ENCODE measurements at places on chromosomes 5 and 9.

DNA sequence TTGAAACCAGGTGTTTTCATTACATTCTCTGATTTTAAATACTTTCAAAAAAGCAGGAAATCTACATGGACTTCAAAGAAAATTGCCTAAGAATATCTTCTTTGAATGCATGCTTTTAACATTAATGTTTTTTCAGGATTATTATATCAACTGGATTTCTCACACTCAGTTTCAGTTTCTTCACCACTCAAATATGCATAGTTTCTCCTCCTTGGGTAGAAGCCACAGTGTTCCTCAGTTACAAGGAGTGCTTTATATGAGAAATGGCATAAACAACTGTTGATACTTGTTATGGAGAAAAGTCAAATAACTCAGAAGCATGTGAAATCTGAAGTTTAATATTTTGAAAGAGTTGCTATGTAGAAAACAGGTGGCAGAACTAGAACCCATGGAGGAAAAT is 196.9 kb downstream of the DMRTA1 start:
- DNase-seq, result no peak

GRCh38 chr9:82117026-82117811 is 128.6 kb downstream of the SPATA31D1 start:
- DNase-seq, result no peak

DNA sequence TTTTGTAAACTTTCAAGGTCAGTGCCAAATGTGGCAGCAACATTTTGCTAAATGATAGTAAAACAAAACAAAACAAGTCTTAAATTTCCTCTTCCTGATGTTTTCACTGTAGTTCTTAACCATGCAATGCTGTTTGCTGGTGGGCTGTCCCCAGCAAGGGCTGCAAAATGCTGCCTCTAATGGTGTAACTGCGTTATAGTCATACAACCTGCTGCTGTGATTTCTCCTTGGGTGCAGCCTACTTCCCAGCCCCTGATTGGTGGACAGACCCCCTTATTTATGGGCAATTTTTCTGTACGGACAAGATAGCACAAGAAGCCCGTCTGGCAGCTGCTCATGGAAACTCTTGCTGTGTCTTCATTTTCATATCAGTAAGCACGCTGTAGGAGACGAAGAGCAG is 26.6 kb upstream of the PIP5K1B start:
- DNase-seq, result no peak

DNA sequence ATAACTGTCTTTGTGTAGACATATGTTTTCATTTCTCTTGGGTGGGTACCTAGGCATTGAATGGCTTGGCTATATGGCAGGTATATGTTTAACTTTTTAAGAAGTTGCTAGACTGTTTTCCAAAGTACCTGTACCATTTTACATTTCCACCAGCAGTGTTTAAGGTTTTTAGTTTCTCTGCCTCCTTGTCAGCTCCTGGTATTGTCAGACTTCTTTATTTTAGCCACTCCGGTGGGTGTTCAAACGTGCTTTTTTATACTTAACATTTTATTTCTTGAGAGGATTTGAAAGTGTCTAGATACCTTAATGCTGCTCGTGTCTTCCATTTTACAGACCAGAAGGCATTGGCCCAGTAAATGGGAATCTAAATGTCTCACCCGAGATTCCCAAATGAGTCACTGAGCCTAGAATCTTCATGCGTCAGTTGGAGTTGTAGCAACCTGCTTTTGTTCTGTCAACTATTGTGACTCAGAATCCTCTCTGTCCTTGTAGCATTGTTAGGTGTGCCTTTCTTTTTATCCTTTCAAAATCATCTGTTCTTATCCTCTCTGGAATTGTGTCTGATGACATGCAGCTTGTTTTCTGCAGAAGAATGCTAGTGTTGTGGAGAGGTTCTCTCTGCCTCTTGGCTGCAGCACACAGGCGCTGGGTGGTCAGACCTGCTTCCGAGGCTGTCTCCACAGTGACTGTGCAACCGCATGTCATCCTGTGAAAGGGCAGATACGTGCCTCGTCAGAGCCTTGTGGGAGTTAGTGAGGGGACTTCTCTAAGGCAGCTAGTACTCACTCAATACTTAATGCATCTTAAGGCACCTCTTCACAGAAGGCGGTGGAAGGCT is 291.8 kb downstream of the AOPEP start:
- no peak for DNase-seq
